ENCODE measurements at places on chromosomes 5 and 9.

- no peak for DNase-seq
These were observed 22.5 kb downstream of the FXN start for GRCh38 chr9:69058101-69058500.

- DNase-seq: no peak
These were observed 163.2 kb upstream of the S1PR3 start for GRCh38 chr9:88828018-88828417.

- no peak for DNase-seq
These were observed 372.8 kb downstream of the KIAA0825 start for GRCh38 chr5:94245608-94246007.

DNA sequence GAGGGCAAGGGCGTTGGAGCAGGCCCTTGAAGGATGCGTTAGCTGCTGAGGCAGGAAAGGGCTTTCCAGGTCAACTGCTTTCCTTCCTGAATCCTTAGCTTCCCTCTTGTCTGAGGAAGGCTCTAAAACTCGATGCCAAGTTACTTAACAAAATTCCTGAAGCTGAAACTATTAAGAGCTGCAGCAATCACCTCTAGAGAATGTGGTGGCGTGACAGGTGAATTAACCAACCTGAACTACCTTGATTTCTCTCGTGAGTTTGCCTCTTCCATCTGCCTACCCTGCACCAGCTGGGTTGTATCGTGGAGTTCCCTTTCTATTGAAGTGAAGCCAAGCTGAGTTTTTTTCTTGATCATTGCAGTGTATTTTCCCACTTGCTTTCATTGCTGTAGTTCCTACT is 96.1 kb downstream of the PDE8B start:
- no peak for DNase-seq

DNA sequence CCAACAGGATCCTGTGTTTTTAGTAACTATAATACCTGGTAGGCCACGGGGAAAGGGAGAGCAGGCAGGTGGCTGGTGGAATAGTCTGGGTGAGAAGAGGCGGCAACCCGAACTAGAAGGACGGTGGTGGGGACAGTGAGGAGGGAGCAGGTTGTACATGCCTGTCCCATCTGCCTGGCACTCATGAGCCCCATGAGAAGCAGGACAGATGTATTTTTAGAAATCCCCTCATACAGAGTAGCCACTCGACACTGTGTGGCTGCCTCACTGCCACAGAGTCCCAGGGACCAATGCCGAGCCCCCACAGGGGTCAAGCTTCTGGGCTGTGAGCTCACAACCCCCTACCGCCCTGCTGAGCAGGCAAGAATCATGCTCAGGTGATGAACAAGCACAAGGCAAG is 136.6 kb downstream of the SEC61B start:
- no peak for DNase-seq
